T-helper 9 cell (primary cell): ENCODE measurements at places on chromosomes 7 and 10.

GRCh38 chr10:30854656-30855055 is 177.0 kb downstream of the ZNF438 start:
- no peak for DNase-seq

DNA sequence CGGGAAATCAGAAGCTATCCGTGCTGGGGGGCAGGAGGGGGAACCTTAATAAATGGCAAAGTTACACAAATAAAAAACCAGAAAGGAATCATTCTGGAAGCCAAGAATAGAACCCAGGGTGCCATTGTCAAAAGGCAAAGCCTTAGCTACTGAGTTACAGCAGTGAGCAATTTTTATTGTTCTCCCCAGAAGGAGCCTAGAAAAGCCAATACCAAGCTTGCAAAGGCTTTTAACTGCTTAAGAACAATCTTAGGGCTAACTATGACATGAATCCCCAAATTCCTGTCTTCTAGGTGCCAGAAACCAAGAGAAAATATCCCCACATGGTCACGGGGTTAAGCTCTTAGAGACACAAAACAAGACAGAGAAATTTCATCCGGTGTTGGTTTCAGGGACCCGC is 482.7 kb downstream of the CCSER2 start:
- no peak for DNase-seq

GRCh38 chr7:151024435-151025056 is at the start of gene ATG9B:
ATG9B (minus strand) TSS chr7:151024494; CDS start chr7:151024423, 71 bp downstream.
- DNase-seq: no peak

DNA sequence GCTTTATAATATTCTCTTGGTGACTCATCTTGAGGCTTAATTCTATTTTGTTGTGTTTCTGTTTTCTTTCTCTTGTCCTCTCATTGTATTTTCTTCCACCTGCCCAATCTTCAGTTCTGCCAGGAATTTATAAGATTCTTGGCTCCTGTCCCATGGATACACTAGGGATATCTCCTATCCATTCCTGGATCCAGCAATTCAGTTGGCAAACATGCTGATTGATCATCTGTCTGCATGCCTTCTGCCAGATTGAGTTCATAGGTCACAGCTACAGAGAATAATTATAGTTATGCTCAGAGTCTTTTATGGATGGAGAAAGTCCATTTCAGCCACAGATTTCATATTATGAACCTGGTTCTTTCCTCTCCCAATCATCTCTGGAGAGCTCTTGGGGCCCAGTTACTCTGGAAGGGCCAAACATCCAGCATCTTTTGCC is 140.4 kb upstream of the MAGI2 start:
- no peak for DNase-seq

DNA sequence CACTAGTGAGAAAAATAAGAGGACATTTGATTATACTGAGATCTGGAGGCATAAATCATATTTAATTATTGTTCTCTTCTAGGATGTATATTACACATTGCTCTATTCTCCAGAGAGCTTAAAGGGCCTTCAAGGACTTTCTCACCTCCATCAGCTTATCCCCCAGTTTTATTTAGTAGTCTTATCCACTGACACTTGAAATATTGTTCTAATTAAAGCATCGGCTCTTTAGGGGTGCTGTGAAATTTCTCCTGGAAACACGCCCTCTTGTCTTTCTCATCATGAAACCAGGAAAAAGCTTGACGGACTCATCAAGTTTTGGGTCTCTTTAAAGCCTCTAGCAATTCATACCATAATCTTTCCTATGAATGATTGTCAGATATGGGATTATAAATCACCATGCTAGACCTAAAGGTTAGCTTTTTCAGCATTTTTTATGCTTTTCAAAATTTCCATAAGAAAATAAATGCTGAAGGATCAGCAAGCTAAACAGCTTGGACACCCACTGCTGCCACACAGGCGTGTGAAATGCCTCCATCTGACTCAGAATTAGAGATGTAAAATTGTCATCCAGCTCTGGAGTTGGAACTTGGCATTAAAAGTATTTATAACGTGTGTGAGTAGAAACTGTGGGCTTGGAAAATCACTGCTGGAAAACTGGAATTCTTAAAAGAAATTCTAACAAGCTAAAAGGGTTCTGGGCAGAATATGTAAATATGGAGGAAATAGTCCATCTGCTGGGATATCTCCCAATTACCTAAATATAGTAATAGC is 216.3 kb downstream of the CHRM2 start:
- no peak for DNase-seq

DNA sequence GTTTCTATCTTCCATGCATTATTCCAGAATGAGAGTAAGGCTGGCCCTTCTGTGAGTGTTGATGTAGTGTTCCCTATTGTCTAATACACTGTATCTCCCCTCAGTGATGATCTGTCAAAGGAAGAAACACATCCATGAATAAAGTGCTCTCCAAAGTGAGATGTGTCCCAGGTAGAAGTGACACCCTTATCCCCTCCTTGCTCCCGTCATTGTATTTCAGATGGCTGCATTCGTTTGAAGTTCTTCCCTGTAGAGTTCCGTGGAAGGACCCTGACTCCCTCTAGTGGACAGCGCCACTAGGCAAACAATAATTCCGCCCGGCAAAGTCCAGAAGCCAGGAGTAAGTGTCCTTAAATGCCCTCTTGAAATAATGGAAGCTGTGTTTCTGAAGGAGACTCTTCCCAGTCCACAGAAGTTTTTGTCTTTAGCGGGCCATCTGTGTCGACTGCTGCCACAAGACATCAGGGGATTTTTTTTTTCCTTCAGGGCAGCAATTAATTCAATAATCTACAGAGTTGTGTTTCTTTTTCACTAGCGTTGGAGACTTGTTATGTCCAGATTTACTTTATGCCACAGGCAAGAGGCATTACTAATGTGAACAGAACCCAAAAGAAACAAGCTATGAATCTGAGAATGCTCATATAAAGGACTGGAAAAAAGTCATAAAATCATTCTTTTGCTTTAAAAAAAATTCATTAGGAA is 64.6 kb downstream of the THNSL1 start:
- DNase-seq: peak; percentile 45

DNA sequence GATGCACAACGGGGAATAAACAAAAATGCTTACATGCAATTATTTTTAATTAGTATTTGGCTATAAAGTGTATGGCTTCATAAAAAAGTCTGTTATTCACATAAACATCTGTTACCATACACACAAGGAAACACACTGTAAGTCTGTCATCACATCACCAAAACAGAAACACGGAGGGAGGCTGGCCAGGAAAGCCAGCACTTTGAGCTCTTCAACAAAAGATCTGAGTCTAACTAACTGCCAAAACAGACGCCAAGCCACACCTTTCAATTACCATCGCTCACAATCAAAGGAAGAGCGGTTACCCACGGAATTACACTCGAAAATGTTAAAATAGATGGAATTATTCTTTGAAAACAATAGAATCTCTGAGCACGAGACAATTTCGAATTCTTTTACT is 49.2 kb upstream of the MGMT start:
- no peak for DNase-seq

DNA sequence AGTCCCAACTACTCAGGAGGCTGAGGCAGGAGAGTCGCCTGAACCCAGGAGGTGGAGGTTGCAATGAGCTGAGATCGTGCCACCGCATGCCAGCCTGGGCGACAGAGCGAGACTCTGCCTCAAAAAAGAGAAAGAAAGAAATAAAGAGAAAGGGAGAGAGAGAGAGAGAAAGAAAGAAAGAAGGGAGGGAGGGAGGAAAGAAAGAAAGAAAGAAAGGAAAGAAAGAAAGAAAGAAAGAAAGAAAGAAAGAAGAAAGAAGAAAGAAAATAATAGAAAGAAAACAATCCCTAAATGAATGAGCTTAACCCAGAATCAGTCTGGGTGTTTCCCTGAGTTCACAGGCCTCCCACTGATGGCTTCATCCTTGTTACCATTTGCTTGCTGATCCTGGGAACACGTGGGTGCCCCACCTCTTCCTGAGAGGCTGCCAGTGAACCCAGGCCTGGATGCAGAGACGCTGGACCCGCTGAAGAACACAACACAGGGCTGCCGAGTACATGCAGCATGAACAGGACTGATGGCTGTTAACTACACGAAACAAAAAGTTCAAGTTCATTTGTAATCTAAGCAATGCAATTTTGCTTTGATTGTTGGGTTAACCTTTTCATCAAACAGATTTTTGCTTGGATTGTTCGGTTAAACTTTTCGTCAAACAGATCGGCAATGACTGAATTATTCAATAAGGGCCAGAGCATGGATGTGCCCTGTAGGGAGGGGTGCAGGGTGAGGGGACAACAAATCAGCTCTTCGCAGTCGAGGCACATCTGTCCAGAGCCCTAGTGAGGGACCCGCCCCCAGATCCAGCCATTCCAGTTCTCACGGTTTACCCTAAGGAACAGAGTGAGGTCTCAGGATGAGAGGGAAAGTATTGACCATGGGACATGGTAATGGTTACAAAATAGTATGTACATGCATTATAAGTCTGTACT is 11.5 kb downstream of the NPFFR1 start:
- DNase-seq: no peak

DNA sequence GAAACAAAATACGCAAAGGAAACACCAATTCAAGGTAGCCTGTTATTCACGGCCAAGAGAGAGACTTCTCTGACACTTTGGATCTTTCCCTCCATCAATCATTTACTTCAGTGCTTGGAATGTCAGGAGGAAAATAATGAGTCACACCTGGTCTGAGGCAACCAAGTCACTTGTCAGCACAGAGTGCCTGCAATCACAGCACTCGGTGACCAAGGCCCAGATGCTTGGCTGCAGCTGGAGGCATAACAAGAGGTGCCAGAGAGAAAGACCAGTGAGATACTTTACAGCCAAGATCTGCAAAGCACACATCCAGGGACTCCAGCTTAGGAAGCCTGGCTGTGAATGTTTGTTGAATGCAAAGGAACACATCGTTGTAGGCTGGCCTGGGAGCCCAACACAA is 33.9 kb downstream of the ASB13 start:
- no peak for DNase-seq

DNA sequence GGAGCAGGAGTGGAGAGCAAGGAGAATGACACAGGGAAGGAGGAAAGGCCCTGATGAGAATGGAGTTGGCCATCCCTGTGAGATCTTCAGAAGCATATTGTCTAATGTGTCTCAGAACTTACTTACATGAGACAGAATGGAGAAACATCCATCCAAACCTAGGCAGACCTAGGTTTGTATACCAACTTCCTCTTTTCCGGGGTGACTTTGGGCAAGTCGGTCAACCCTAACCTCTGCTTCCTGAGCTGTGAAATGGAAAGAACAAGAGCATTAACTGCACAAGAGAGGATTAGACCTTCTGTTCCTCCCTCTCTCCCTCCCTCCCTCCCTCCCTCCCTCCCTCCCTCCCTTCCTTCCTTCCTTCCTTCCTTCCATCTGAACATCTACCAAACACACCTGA is 4.5 kb downstream of the GHRHR start:
- DNase-seq: no peak

GRCh38 chr10:98456686-98457482 is 10.1 kb upstream of the HPS1 start:
- no peak for DNase-seq

DNA sequence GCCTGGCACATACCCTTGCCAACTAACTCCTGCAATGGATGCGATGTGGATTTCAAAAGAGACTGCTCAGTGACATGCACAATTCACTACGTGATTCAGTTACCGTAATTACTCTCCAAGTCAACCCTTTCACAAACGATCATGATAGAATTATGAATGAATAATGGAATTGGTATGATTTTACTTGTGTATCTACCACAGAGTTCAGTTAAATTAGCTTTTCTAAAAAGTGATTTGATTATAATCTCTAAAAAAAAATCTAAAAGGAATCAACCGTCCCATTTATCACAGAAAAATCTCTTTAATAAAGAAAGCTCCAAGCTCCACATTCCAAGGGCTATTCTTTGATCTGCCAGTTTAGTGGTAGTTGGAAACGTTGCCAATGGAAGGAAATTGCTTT is 30.4 kb upstream of the RSU1 start:
- DNase-seq: no peak

DNA sequence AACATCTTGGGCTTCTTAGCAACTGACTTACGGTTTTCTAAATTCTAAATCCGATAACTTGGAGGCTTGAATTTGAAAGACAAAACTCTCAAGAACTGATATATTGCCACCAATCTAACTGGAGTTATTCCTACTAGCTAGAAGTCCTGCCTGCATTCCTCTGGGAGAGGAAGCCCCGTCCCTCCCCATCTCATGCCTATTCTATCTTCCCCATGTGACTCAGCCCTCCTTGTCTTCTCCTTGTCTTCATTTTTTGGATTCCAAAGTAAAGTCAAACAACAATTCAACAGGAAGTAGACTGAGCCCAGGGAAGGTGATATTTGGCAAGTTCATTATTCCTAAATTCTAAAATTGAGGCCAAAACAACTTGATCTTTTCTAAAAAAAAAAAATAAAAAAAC is 587.7 kb downstream of the KCNMA1 start:
- no peak for DNase-seq

DNA sequence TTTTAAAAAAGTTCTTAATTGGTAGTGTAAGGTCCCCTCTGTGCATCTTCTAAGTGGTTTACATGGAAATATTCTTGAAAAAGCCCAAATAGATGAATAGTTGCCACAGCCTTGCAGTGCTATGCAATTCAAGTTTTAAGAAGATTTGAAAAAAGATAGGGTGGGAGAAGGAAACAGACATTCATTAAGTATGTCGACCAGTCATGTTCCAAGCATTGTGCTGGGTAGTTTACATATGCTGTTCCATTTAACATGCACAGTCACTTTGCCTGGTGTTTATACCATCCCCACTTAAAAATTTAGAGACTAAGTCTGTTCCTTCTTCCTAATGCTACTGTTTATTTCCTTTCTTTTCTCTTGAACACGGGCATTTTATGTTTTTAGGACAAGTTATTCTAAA is 28.1 kb upstream of the NAMPT start:
- no peak for DNase-seq

DNA sequence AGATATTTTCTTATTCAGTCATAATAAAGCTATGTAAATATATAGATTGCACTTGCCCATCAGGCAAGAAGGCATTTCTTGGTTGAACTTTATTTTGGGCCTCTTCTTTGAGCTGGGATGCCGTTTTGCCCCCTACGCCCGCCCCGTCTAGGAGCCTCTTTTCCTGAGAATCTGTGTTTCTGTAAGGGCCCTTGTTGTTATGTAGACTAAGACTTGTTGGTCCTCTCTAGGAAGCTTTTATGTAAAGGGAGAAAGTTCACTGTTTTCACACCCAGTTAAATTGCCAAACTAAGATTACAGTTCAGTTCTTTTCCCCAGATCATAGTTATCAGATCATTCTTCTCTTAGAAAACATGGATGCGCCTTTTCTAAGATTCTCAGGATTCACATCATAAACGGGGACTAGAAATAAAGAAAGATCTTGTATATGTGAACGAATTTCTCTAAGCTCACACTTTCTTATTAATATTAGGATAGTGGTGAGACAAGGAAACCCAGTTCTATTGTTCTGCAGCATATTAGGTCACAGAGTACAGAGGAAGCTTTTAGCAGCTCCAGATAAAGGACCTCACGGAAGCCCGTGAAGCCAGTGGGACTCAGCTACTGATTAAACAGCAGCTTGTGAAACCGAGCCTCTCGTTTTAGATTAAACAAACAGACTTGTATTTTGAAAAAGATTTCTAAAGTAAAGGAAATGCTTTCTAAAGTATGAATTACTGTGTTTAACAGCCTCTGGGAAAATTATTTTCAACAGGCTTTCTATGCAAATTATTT is 3.8 kb downstream of the LMTK2 start:
- no peak for DNase-seq

- DNase-seq: no peak
Measured at GRCh38 chr7:145543242-145543641, 573.4 kb upstream of the CNTNAP2 start.
